Activated naive CD8-positive, alpha-beta T cell treated with anti-CD3 and anti-CD28 coated beads, Interleukin-2, amount 10 ng/mL, durations not matched to agents 7 days and 5 days (primary cell): ENCODE measurements at places on chromosomes 13 and 19. TPM values are rescaled to one million over a fixed set of nuclear protein-coding genes. Genes with fewer than 3 reads are reported as not detected.
A peak's percentile ranks its signal among the peaks of the same experiment; 100 is the strongest.

The SHD gene
- total RNA-seq = not detected

The ATP8A2 gene
- 1.4 TPM for total RNA-seq

The USHBP1 gene
- not detected for total RNA-seq

The FCAR gene
- total RNA-seq = not detected

The DNAJB1 gene
- total RNA-seq = 103 TPM

The ARHGAP45 gene
- total RNA-seq = 581 TPM

The C13orf42 gene
- total RNA-seq = not detected

DNA sequence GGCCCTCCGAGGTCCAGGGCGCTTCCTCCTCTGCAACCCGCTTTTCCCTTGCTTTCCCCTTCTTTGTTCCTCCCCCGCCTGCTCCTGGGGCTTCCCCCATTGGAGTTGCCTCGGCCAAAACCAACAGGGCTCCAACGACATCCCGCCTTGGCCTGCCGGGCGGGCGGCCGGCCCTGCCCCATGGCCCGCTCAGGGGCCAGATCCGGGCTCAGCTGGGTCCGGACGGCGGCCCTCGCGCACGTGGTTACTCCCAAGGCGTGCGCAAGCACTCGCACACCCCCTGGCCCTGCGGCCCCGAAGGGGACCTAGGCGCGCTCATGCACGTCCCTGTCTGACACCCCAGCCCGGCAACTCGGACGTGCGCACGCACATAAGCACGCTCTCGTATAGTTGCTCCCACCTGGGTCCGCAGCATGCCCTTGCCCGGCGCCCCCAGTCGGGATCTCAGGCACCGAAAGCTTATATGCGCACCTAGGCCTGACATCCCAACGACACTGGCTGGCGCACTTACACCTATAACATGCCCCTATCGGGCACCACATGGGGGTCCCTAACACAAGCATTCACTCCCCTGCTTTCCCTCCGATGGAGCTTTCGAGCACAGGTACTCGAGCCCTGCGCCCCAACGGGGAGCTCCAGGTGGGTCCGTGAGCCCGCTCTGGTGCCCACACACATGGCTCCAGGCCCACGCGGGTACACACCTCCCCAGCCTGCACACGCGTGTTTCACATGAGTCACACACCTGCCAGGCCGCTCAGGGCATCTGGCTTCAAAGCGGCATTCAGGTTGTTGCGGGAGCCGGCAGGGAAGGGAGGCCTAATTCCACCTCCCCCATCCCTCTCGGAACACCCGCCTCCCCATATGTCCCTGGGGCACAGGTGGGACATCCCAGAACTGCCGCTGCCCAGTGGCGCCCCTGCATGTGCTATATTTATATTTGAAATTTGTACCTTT, 15.0 kb downstream of the NFIX start:
- no peak overlapping the region for H3K27ac ChIP-seq
- H3K4me3 ChIP-seq = no peak overlapping the region
- no peak for DNase-seq

DNA sequence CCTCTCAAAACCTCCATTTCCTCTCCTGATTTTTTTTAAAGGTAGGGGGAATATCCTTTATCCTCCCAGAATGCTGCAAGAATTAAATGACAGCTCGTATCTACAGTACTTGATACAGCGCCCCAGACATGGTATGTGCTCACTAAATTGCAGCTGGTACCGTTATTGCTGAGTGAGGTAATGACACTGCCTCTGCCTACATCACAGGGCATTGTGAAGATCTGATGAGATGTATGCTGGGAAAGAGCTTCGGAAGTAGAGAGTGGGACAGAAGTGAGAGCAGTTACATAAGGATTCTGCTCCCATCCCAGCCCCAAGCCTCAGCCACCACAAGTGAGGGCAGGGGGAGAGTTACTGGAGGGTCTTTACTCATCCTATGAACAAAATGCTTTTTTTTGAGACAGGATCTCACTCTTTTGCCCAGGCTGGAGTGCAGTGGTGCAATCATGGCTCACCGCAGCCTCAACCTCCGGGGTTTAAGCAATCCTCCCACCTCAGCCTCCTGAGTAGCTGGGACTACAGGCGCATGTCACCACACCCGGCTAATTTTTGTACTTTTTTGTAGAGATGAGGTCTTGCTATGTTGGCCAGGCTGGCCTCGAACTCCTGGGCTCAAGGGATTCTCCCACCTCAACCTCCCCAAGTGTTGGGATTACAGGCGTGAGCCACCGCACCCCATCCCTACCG, 1.7 kb upstream of the FKRP start:
- H3K4me1 ChIP-seq = peaks cover 45% of the 10 kb centered on the region
- H3K27me3 ChIP-seq = no peaks in the 10 kb centered on the region
- DNase-seq = no peak
- H3K27ac ChIP-seq = no peak overlapping the region
- H3K4me3 ChIP-seq = peak overlapping the region; percentile 89
